Suprapubic skin (tissue), 4 donors: ENCODE measurements at places on chromosomes 12 and 14. TPM values are rescaled to one million over a fixed set of nuclear protein-coding genes. Genes with fewer than 3 reads are reported as not detected.

The SUSD6 gene
- total RNA-seq = 53.4 TPM

The KERA gene
- total RNA-seq = not detected

DNA sequence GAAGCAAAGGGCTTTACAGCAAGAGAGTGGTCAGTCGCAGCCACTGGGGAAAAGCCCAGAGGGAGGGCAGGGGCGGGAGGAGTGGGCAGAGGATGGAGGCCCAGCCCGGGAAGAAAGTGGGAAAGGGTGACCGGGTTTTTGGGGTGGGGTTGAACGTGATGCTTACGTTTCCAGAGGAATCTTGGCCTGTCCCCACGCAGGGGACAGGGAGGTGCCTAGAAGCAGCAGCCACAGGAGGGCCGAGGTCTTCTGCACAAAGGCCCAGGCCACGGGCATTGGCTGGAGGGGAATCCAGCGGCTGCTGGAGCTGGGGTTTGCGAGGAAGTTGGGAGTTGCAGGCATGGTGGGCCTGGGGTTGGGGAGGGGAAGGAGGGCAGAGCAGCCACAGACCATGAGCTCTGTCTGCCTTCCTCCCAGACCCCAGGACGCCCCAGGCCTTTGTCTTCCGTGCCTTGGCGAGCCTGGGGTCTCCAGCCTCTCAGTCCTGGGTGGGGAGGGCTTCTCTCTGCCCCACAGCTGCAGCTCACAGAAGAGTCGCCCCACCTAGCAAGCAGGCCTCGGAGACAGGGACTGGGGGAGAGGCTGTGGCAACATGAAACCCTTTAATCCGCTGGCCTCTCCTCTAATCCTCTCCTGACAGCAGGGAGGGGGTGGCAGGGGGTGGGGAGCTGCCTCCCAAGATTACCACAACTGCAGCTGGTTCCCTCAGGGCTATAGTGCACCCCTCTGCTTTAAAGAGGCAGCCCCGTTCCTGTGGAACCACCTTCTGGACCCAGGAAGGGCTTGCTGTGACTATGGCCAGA is at the start of gene CACNA2D4:
Gene CACNA2D4, minus strand, starts transcription at position 572 of the 803 bp plus-strand sequence. Its CDS starts 179 bp downstream, at position 393.
- H3K27ac ChIP-seq = peak within 1 kb of the TSS; percentile 74
- DNase-seq = peak; percentile 65
- H3K27me3 ChIP-seq = peaks cover 28% of the 10 kb centered on the region
- no peaks in the 10 kb centered on the region for H3K4me1 ChIP-seq
- H3K4me3 ChIP-seq = peak within 1 kb of the TSS; percentile 36

The KRT74 gene
- total RNA-seq = 2.0 TPM

- H3K27ac ChIP-seq = no peak overlapping the region
- no peak for DNase-seq
- no peak overlapping the region for H3K4me3 ChIP-seq
- H3K4me1 ChIP-seq = no peaks in the 10 kb centered on the region
- H3K36me3 ChIP-seq = peaks cover 7% of the 10 kb centered on the region
Observed at GRCh38 chr12:133023566-133023965, 13.7 kb upstream of the ZNF84 start.

GRCh38 chr12:113242026-113242418 is 20.8 kb downstream of the TPCN1 start:
- H3K27ac ChIP-seq = peak overlapping the region; percentile 86
- peak; percentile 70 for DNase-seq
- H3K36me3 ChIP-seq = peaks cover 6% of the 10 kb centered on the region
- peaks cover 93% of the 10 kb centered on the region for H3K4me1 ChIP-seq
- no peaks in the 10 kb centered on the region for H3K27me3 ChIP-seq

- H3K27ac ChIP-seq = peak overlapping the region; percentile 100
- H3K27me3 ChIP-seq = no peaks in the 10 kb centered on the region
- DNase-seq = no peak
- H3K4me3 ChIP-seq = peak overlapping the region; percentile 83
- H3K4me1 ChIP-seq = peaks cover 59% of the 10 kb centered on the region
- H3K36me3 ChIP-seq = peaks cover 25% of the 10 kb centered on the region
Observed at GRCh38 chr12:10718279-10718821, 4.8 kb downstream of the YBX3 start.

- no peak overlapping the region for H3K27ac ChIP-seq
- no peak overlapping the region for H3K4me3 ChIP-seq
- H3K27me3 ChIP-seq = no peaks in the 10 kb centered on the region
- DNase-seq = no peak
- H3K36me3 ChIP-seq = no peaks in the 10 kb centered on the region
- H3K4me1 ChIP-seq = no peaks in the 10 kb centered on the region
Observed at GRCh38 chr12:71460850-71461609, 21.4 kb downstream of the LGR5 start.

The IL25 gene
- 1.2 TPM for total RNA-seq

GRCh38 chr12:82981150-82981549 is 294.4 kb downstream of the TMTC2 start:
- DNase-seq = no peak
- H3K27me3 ChIP-seq = no peaks in the 10 kb centered on the region
- no peaks in the 10 kb centered on the region for H3K4me1 ChIP-seq

The MARS1 gene
- 55.7 TPM for total RNA-seq

- peaks cover 91% of the 10 kb centered on the region for H3K4me1 ChIP-seq
- H3K27me3 ChIP-seq = no peaks in the 10 kb centered on the region
- H3K4me3 ChIP-seq = no peak overlapping the region
- no peaks in the 10 kb centered on the region for H3K36me3 ChIP-seq
- DNase-seq = no peak
Observed at GRCh38 chr14:68513838-68514607, 278.8 kb downstream of the ZFP36L1 start.

GRCh38 chr14:99982537-99983250 is 82.5 kb upstream of the EVL start:
- H3K4me1 ChIP-seq = peaks cover 3% of the 10 kb centered on the region
- H3K36me3 ChIP-seq = no peaks in the 10 kb centered on the region
- no peak overlapping the region for H3K27ac ChIP-seq
- no peak overlapping the region for H3K4me3 ChIP-seq
- H3K27me3 ChIP-seq = no peaks in the 10 kb centered on the region

The FERMT2 gene
- 13.9 TPM for total RNA-seq

DNA sequence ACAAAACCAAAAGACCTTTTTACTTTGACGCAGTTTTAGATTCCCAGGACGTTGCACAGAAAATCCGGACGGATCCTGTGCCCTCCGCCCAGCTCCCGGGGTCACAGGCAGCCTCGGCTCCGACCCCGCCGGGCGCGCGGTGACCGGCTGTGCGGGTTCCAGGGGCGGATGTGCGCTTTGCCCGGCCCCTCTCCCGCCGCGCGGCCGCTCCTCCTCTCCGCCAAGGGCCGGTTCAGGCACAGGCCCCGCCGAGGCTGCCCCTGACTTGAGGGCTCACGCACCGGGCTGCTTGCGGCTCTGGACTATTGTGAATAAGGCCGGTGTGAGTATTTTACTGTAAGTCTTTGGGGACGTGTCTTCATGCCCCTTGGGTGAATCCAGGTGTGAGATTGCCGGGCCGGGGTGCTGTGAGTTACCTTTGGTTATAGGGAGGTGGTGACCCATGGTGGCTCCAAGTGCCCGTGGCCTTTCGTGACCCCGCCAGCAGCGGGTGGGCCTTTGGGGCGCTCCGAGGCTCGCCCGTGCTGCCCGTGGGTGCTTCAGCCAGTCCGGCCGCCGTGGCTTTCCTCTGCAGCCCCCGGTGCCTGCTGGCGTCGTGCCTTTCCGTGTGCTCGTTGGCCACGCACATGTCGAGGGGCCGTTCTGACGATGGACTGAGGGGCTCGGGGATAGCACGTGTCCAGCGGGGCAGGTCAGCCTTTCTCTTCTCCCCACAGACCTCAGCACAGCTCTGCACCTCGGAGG is 45.9 kb downstream of the NOC4L start:
- no peak for DNase-seq
- peak overlapping the region; percentile 55 for H3K4me3 ChIP-seq
- H3K36me3 ChIP-seq = no peaks in the 10 kb centered on the region
- H3K27me3 ChIP-seq = peaks cover 15% of the 10 kb centered on the region

DNA sequence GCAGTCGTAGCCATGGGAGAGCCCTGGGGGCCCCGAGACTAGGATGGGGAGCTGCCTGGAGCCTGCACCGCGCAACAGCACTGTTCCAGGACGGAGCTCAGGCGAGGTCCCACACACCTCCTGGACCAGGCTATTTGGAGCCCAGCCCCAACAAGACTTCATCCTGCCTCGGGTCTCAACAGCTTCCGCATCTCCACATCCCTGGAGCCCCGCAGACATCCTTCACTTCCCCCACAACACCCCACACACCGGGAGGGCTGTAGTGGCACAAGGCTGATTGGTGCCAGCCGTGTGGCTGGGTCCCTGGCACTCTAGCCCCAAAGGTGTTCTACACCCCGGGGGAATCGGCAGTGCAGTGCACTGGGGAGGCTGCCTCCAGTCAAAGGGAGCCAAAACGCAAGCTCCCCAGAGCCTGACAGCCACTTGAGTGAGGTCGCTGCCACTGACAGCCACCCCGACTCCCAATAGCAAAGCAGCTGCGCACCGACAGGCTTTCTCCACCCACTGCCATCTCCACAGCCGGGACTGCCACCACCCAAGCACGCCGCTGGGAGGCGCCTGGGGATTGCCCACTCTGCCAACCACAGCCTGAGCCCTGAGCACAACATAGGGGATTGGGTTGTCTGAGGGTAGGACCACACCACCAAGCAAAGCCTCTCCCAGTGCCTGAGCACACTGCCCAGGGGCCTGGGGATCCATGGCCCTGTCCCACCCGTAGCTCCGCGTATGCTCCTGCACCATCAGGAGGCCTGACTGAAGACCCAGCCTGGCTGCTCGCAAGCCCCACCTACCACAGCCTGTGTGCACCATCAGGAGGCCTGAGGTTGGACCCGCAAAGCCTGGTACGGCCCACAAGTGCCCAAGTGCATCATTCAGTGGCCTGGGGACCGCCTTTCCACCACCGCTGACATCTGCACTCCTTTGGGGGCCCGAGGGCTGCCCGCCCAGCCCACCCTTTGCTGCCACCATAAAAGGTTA is 13.2 kb upstream of the KLRF1 start:
- no peak overlapping the region for H3K27ac ChIP-seq
- peak overlapping the region; percentile 32 for H3K4me3 ChIP-seq

The LRIG3 gene
- total RNA-seq = 102 TPM

- H3K27ac ChIP-seq = no peak overlapping the region
- no peaks in the 10 kb centered on the region for H3K4me1 ChIP-seq
- no peak overlapping the region for H3K4me3 ChIP-seq
- H3K36me3 ChIP-seq = peaks cover 26% of the 10 kb centered on the region
- no peaks in the 10 kb centered on the region for H3K27me3 ChIP-seq
Observed at GRCh38 chr14:71621980-71622605, 310.1 kb upstream of the RGS6 start.

DNA sequence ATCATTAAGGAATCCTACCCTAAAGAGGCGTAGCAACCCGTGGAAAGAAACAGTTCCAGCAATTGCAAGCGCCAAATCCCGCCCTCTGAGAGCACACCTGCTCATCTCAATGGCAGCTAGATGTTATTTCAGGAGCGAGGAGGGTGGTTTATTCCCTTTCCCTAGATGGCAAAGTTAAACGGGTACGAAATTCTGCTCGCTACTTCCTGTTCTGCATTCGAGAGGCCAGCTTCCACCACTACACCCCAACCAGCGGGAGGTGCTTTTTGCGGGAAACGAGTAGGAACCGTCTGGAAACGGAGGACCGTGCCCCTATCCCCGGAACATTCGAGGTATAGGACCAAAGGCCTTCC is 536 bp downstream of the VPS29 start:
- H3K27ac ChIP-seq = peak overlapping the region; percentile 94
- H3K27me3 ChIP-seq = no peaks in the 10 kb centered on the region
- H3K4me3 ChIP-seq = peak overlapping the region; percentile 73

GRCh38 chr12:93315385-93315906 is 62.3 kb upstream of the NUDT4 start:
- no peak overlapping the region for H3K27ac ChIP-seq
- peaks cover 6% of the 10 kb centered on the region for H3K4me1 ChIP-seq
- no peaks in the 10 kb centered on the region for H3K27me3 ChIP-seq
- H3K4me3 ChIP-seq = no peak overlapping the region
- no peak for DNase-seq

The NGB gene
- total RNA-seq = not detected
